ENCODE measurements at places on chromosomes 5 and 9.

GRCh38 chr5:16564248-16564867 is 52.4 kb downstream of the RETREG1 start:
- no peak for DNase-seq

DNA sequence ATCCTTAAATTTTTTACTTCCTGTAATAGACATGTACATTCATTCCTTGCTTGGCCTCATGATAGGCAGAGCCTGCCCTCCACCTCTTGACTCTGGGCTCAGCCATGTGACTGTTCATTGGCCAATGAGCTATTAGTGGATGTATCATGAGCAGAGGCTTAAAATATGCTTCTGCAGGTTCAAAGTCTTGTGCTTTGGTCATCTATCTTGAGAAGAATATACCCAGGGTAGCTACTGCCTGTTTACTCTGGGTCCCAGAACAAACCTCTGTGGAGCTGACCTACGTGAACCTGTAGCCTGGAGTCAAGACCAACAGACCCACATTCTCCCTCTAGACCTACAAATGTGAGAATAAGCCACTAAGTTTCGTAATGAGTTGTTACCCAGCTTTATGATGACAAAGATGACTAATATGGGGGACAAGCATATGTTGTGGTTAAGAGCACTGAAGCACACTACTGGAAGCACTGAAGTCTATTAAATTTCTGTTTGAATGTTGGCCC is 244.4 kb downstream of the MAST4 start:
- no peak for DNase-seq

- no peak for DNase-seq
These were observed 9.1 kb downstream of the SPATA31E1 start for GRCh38 chr9:87891754-87892153.

- DNase-seq: no peak
These were observed 1.3 kb downstream of the ERBIN start for GRCh38 chr5:65927503-65928321.

GRCh38 chr5:37319037-37319782 is 51.7 kb downstream of the NUP155 start:
- no peak for DNase-seq

DNA sequence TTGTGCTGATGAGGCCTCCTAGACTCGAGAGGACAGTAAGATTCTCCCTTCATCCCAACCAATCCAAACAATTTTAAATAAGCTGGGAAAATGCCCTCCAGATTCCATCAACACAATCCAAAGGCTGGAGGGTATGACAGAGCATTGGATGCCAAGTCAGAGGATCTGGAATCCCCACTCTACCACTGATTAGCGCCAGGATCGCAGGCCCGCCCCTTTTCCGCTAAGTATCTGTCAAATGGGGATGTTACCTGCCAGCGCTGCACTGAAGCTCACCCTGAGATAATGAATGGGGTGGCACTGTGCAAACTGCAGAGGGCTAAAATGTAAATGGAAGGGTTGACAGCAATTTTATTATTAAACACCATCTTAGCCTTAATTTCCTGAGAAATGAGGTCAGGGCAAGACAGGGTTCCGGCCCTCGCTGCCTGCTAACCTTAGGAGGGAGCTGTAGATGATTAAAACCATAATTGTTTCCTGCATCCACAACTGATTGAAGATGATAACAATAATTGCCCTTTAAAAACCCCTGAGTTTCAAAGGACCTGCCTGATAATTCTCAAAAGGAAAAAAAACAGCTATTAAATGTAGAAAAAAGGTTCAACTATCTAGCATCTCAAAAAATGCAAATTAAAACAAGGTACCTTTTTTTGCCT is 31.6 kb upstream of the GABBR2 start:
- no peak for DNase-seq

- no peak for DNase-seq
These were observed 67.5 kb downstream of the SEMA6A start for GRCh38 chr5:116507051-116507537.

GRCh38 chr5:35227720-35228119 is 2.6 kb downstream of the PRLR start:
- DNase-seq: no peak

- no peak for DNase-seq
These were observed at the start of gene GZMA for GRCh38 chr5:55102348-55102747. TSS of gene GZMA (plus strand) at chr5:55102646. CDS start at chr5:55102683, 37 bp downstream.

Data from cortex of kidney (tissue), 1 donor.